Esophagus squamous epithelium (tissue), 5 donors: ENCODE measurements at places on chromosomes 4 and X. TPM values are rescaled to one million over a fixed set of nuclear protein-coding genes. Genes with fewer than 3 reads are reported as not detected.

GRCh38 chrX:22999696-23000223, at the start of gene DDX53:
TSS of gene DDX53 (plus strand) at chrX:22999960. CDS start at chrX:23000058, 98 bp downstream.
- DNase-seq = no peak
- no peaks in the 10 kb centered on the region for H3K4me1 ChIP-seq
- H3K4me3 ChIP-seq = no peak within 1 kb of the TSS
- no peak within 1 kb of the TSS for H3K27ac ChIP-seq

DNA sequence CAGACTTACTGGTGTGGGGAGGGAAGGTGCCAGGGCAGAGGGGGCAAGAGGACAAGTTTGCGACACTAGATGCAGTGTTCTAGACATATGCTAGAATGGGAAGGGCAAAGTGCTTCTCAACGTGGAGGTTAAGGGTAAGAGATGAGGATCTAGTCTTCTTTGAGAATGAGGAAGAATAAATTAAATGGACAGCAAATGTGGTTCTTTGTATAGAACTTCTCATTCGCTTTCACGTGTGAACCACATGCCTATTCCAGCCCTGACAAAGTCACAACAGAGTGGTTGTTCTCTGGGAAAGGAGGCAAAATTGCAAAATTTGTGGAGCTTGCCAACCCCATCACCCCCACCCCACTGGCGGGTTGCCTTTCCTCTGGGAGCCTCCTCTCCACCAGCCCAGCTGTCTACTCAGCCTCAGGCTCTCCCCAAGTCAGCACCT, 1.5 kb upstream of the ANXA5 start:
- DNase-seq = no peak
- peaks cover 3% of the 10 kb centered on the region for H3K36me3 ChIP-seq
- no peaks in the 10 kb centered on the region for H3K27me3 ChIP-seq
- no peaks in the 10 kb centered on the region for H3K4me1 ChIP-seq
- no peak overlapping the region for H3K4me3 ChIP-seq

Gene CNKSR2
- 3.1 TPM for total RNA-seq

GRCh38 chrX:10198254-10198653, 41.5 kb downstream of the CLCN4 start:
- DNase-seq = no peak
- no peak overlapping the region for H3K27ac ChIP-seq
- H3K4me1 ChIP-seq = no peaks in the 10 kb centered on the region

Gene RBM46
- not detected for total RNA-seq

Gene ASB12
- not detected for total RNA-seq

- H3K36me3 ChIP-seq = no peaks in the 10 kb centered on the region
- H3K4me1 ChIP-seq = no peaks in the 10 kb centered on the region
- peak overlapping the region; percentile 66 for H3K4me3 ChIP-seq
- peaks cover 9% of the 10 kb centered on the region for H3K27me3 ChIP-seq
Observed at GRCh38 chrX:119758731-119759247, 401 bp downstream of the SOWAHD start.

- no peaks in the 10 kb centered on the region for H3K27me3 ChIP-seq
- H3K36me3 ChIP-seq = no peaks in the 10 kb centered on the region
- no peak overlapping the region for H3K4me3 ChIP-seq
- H3K4me1 ChIP-seq = no peaks in the 10 kb centered on the region
Observed at GRCh38 chrX:5998901-5999300, 229.8 kb downstream of the NLGN4X start.

Gene MMRN1
- total RNA-seq = 4.4 TPM

- H3K4me1 ChIP-seq = no peaks in the 10 kb centered on the region
- no peak overlapping the region for H3K27ac ChIP-seq
- no peak for DNase-seq
- H3K27me3 ChIP-seq = no peaks in the 10 kb centered on the region
- H3K36me3 ChIP-seq = no peaks in the 10 kb centered on the region
- H3K4me3 ChIP-seq = no peak overlapping the region
Observed at GRCh38 chr4:73103799-73104503, 34.4 kb upstream of the COX18 start.

GRCh38 chr4:52585379-52585778, 73.7 kb downstream of the USP46 start:
- no peak overlapping the region for H3K27ac ChIP-seq
- H3K36me3 ChIP-seq = no peaks in the 10 kb centered on the region
- H3K4me1 ChIP-seq = no peaks in the 10 kb centered on the region
- no peak for DNase-seq
- no peak overlapping the region for H3K4me3 ChIP-seq

DNA sequence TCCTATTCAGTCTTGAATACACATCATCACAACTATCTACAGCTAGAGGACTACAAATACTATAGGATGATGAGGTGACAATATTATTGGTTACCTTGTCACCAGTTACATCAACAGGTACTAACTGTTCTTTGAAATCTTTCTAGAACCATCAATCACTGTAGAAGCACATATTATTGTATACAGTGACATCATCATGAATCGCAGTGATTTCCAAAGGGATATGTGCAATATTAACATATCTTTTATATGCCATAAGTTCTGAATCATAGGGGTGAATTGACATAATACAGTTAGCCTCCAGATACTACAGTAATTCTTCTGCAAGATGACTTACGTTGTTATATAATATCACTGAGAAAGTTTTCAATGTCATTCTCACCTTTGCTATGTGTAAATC, 105.2 kb upstream of the HPGD start:
- no peak overlapping the region for H3K27ac ChIP-seq
- no peaks in the 10 kb centered on the region for H3K27me3 ChIP-seq
- no peaks in the 10 kb centered on the region for H3K36me3 ChIP-seq
- no peak overlapping the region for H3K4me3 ChIP-seq
- H3K4me1 ChIP-seq = peaks cover 36% of the 10 kb centered on the region

Gene HHIP
- not detected for total RNA-seq

Gene MTHFD2L
- total RNA-seq = 22.9 TPM

Gene VEGFD
- total RNA-seq = 0.61 TPM

Gene POU3F4
- total RNA-seq = not detected

DNA sequence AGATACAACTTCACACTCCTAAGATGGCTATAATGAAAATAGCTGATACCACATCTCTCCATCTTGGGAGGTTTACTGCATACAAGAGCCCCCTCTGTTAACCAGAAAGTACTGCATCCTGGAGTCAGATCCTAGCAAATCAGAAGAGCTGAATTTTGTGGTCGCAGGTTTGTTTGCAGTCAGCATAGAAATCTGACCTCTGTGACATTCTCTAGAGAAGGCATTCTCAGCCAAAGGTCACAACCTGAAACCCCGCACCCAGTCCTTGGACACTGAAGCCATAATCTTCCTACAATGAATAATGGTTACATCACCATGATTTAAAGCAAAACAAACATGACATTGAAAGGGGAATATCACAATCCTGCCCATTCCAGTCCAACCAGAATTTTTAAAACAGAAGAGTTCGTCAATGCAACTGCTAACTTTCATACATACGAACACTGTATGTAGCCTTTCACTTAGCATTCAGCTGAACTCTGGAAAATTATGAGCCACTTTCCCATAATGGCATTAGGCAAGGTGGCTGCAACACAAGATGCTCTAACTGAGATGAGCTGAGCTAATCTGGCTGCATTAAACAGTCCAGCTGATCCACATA, 17.6 kb downstream of the HS6ST2 start:
- no peaks in the 10 kb centered on the region for H3K27me3 ChIP-seq
- peak overlapping the region; percentile 10 for H3K27ac ChIP-seq
- no peak overlapping the region for H3K4me3 ChIP-seq
- H3K4me1 ChIP-seq = no peaks in the 10 kb centered on the region
- no peaks in the 10 kb centered on the region for H3K36me3 ChIP-seq

Gene MTMR8
- total RNA-seq = 3.2 TPM

GRCh38 chrX:107707866-107708265, 67.7 kb downstream of the TSC22D3 start:
- H3K4me3 ChIP-seq = no peak overlapping the region
- no peak for DNase-seq
- H3K36me3 ChIP-seq = no peaks in the 10 kb centered on the region

DNA sequence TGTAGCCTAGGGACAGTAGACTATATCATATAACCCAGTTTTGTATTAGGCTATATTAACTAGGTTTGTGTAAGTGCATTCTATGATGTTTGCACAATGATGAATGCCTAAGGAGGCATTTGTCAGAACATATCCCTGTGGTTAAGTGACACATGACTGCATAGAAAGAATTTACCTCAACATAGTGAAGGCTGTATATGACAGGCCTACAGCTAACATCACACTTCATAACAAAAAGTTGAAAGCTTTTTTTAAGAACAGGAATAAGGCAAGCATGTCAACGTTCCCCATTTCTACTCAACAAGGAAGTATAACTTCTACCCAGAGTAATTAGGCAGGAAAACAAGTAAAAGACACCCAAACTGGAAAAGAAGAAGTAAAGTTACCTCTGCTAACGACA, 165.9 kb upstream of the NDST4 start:
- H3K27me3 ChIP-seq = no peaks in the 10 kb centered on the region
- no peak overlapping the region for H3K27ac ChIP-seq
- H3K4me1 ChIP-seq = no peaks in the 10 kb centered on the region

Gene CLDN22
- total RNA-seq = not detected

DNA sequence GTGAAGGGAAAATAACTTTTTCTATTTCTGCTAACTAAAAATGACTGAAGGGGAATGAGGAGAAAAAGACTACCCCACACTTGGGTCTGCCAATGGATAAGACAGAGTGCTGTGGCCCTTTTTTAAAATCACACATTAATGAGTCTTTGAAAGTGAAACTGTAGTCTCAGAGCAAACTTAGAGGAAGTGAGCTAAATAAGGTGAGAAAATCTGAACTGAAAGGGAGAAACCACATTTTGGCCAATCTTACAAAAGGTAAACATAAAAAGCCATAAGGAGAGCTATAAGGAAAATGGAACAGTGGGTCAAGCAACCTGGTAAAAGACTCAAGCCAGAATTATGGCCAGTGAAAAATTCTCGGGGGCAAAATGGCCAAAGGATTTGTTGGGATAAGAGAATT, 755.1 kb upstream of the IGFBP7 start:
- H3K4me1 ChIP-seq = no peaks in the 10 kb centered on the region
- H3K4me3 ChIP-seq = no peak overlapping the region
- H3K36me3 ChIP-seq = no peaks in the 10 kb centered on the region
- H3K27me3 ChIP-seq = no peaks in the 10 kb centered on the region
- DNase-seq = no peak

Gene SERTM2
- total RNA-seq = not detected

Gene AASDH
- total RNA-seq = 7.6 TPM

- no peak overlapping the region for H3K27ac ChIP-seq
- no peaks in the 10 kb centered on the region for H3K27me3 ChIP-seq
- no peaks in the 10 kb centered on the region for H3K36me3 ChIP-seq
- DNase-seq = no peak
Observed at GRCh38 chrX:105375816-105376215, 155.3 kb upstream of the TEX13A start.

DNA sequence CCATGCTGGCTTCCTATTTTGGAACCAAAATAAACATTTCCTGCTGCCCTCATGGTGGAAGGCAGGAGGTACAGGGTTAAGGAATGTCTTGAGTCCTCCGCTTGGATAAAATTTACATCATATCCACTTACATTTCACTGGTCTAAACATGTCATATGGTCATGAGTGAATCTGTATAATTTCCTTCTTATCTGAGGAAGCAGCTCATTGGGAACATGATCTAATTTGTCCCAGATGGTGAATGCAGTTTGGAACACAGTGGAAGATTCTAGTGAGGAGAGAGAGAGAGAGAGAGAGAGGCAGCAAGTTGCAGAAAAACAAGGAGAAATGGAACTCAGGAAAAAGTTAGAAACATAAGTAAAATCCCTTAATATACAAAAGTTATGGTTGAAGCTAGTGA, 46.8 kb downstream of the MXRA5 start:
- no peaks in the 10 kb centered on the region for H3K36me3 ChIP-seq
- no peak overlapping the region for H3K4me3 ChIP-seq
- no peak for DNase-seq
- no peaks in the 10 kb centered on the region for H3K4me1 ChIP-seq

DNA sequence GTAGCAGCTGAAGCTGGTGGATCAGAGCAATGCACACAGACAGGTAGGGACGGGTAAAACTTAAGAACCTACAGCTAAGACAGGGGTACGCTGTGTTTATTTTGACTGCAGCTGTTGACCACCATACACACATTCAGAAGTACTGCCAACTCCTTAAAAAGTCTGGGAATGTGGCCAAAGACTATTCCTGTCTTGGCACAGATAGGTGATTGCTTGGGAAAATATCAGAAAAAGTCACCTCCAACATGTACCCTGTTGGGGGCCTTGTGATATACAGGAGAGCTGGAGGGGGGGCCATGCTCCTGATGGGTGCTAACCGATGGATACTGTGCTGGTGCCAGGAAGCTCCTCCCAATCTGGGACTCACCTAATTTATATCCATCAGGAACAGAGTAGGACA, 121.2 kb downstream of the VCX2 start:
- no peak overlapping the region for H3K27ac ChIP-seq
- no peak for DNase-seq
- no peaks in the 10 kb centered on the region for H3K36me3 ChIP-seq

DNA sequence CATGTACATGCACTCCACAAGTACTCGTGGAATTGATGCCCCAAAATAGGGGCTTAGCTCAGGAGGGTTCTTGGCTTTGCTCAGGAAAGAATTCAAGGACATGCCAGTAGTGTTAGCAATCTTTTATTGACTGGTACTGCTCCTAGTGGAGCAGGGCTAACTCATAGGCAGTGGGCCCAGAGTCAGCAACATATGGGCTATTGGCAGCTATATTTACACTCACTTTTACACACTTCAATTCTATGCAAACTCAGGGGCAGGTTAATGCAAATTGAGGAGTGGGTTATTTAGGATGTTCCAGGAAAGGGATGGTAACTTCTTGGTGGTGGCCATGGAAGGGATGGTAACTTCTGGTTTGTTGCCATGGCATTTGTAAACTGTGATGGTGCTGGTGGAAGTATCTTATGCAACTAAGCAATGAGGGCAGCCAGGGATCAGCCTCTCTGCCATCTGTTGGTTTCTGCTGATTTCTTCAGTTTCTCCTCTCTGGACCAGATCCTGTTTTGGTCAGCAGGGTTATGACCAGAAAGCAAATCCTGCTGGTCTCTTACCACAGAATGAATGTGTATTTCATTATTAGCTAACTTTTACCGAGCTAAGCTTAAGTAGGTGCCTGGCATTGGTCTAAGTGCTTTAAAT, 69.2 kb upstream of the FAT1 start:
- no peak overlapping the region for H3K27ac ChIP-seq
- no peaks in the 10 kb centered on the region for H3K36me3 ChIP-seq
- no peaks in the 10 kb centered on the region for H3K4me1 ChIP-seq
- no peak overlapping the region for H3K4me3 ChIP-seq
- no peaks in the 10 kb centered on the region for H3K27me3 ChIP-seq

Gene UBL4A
- 41.1 TPM for total RNA-seq

DNA sequence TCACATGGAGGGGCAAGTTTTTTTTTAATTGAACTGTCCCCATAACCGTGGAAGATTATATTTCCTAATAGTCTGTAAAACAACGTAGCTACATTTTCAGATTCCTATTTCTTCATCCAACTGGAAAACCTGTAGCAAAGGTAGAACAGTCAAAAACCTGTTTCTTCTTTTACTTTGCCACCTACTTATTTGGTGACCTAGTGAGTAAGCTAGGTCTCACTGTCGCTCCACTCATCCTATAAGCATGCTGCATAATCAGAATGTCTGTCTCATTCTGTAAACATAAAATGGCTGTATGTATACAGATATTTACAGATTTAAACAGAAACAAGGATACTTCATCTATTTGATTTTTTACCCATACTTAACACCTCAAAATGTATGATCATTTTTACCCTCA, 20.4 kb downstream of the MAML3 start:
- H3K36me3 ChIP-seq = no peaks in the 10 kb centered on the region
- H3K4me1 ChIP-seq = peaks cover 11% of the 10 kb centered on the region
- H3K4me3 ChIP-seq = no peak overlapping the region
- no peak for DNase-seq
- no peaks in the 10 kb centered on the region for H3K27me3 ChIP-seq
